ENCODE measurements at places on chromosomes 3 and 15.

DNA sequence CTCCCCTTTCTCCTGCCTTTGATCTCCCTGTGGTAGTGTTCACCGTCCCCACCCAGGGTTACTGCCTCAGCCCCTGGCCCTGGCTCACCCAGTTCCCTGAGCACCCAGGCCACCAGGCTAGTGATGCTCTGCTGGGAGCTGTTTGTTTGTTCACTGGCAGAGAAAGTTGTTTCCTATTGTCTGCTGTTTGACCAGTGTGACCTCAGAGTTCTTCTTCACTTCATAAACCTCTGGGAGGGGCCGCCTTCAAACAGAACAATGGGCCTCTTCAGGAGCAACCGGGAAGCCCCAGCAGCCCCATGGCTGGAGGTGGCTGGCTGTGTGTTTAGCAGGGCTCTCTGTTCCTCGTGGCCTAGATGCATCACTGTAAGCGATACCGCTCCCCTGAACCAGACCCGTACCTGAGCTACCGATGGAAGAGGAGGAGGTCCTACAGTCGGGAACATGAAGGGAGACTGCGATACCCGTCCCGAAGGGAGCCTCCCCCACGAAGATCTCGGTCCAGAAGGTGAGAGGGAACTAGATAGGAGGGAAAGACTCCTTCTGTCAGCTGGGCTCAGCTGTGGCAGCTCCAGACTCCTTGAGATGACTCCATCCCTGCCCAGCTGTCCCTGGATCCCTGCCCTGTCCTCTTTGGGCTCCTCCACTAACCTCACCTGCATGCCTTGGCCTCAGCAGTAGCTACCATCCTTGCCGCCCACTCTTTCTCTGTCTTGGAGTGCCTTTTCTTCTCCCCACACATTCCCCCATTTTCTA is 3.4 kb downstream of the CLK3 start:
- no peak for DNase-seq

- DNase-seq, result peak; percentile 44
Measured at GRCh38 chr3:185353823-185354614, 8.9 kb upstream of the MAP3K13 start.

GRCh38 chr3:44968447-44968858 is 7.5 kb downstream of the ZDHHC3 start:
- DNase-seq, result no peak

GRCh38 chr15:83190450-83190849 is 17.2 kb downstream of the HDGFL3 start:
- no peak for DNase-seq

GRCh38 chr15:50135031-50135551 is 16.1 kb upstream of the ATP8B4 start:
- no peak for DNase-seq

DNA sequence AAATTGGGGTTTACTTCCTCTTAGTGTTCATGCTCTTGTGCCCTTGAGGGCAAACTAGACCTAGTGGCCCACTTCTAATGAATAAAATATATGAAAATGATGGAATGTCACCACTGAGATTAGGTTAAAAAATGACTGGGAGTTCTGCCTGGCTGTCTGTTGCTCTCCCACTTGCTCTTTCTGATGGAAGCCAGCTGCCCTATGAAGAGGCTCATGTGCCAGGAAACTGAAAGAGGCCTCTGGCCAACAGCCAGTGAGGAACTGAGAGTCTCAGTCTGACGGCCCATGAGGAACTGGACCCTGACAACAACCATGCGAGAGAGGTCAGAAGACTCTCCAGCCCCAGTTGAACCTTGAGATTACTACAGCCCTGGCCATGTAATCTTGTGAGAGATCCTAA is 107.1 kb upstream of the FHIT start:
- DNase-seq, result no peak

- peak; percentile 82 for DNase-seq
Measured at GRCh38 chr3:48656061-48656840, 6.4 kb downstream of the CELSR3 start.

DNA sequence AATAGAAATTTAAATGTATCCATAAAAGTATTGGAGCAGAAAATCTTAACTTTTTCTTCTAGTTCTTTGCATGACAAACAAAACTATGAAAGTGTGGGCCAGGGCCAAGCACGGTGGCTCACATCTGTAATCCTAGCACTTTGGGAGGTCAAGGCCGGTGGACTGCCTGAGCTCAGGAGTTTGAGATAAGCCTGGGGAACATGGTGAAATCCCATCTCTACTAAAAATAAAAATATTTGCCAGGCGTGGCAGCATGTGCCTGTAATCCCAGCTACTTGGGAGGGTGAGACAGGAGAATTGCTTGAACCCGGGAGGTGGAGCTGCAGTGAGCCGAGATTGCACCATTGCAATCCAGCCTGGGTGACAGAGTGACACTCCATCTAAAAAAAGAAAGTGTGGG is 93.0 kb upstream of the ASB14 start:
- DNase-seq, result no peak

DNA sequence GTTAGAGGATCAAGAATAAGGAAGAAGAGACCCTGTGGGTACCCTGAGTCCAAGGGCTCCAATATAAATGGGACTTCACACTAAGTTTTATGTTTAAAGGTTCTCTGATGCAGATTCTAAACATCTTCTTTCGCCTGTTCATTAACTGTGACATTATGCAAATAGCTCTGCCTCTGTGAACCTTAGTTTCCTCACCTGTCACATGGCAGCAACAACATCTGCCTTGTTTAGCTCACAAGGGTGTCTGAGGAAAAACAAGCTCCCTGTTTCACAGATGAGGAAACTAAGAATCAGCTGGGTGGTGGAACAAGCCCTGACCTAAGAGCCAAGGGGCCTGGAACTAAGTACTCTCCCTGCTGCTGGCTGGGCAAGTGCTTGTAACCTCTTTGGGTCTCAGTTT is 40.8 kb downstream of the GOLGA6L1 start:
- no peak for DNase-seq

DNA sequence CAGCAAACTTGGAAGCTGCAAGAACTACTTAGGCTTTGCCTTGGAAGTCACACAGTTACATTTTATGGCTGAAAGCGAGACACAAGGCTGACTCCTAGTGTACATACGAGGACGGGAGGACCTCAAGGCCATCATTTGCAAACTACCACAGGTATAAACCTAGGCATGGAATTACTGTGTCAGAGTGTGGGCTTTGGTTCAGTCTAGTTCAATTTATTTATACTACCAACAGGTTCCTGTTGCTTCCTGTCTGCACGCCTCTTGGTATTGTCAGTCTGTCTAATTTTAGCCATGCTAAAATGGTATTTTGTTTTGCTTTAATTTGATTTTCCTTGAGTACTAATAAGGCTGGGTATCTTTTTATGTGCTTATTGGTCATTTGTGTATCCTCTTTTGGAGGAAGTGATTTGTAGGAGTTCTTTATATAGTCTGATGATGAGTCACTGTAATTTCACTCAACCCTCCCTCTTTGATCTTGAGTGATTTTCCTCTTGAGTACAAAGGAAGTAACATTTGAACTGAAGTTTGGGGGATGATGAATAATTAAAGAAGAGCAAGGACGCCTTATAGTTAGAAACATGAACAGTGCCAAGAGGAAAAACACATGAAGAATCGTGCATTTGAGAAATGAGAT is 8.2 kb downstream of the ANKRD34C start:
- DNase-seq, result no peak

GRCh38 chr3:124834723-124835718 is 52.1 kb downstream of the ITGB5 start:
- DNase-seq, result peak; percentile 31

DNA sequence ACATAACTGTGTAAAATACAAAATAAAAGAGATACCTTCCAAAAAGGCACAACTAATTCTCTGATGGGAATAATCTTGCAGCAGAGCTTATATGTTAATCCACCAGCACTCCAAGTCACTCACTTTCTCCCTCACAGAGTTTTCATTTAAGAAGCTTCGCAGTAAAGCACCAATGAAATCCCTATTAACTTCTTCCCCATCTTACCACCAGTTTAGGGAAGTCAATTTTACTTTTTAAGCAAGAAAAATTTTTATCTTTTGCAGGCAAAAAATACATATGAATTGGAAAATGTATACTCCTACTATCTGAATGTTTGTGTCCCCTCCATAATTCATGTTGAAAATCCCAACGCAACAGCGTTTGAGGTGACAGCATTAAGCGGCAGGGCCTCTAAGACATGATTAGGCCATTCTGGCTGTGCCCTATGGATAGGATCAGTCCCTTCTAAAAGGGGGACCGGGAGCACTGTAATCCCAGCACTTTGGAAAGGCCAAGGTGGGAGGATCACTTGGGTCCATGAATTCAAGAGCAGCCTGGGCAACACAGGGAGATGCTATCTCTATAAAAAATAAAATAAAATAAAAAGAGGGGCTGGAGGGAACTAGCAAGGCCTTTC is 435.8 kb downstream of the SHQ1 start:
- DNase-seq, result no peak

DNA sequence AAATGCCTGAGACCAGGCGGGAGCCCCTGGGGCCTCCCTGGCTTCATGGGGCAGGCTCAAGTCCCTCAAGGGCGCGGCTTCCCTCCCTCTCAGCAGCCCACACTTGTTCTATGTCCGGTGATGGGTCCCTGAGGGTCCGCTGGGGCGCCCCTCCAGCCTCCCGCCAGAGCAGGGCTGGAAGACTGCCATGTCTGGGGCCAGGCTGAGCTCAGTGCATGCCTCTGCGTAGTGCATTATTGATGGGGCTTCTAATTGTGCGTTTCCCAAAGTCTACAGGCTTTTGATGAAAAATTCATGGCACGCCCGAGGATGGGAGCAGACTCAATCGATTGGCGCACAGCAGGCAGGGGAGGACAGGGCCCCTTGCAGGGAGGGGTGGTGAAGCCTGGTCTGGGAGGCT is 51.3 kb downstream of the CYP11A1 start:
- DNase-seq, result no peak

DNA sequence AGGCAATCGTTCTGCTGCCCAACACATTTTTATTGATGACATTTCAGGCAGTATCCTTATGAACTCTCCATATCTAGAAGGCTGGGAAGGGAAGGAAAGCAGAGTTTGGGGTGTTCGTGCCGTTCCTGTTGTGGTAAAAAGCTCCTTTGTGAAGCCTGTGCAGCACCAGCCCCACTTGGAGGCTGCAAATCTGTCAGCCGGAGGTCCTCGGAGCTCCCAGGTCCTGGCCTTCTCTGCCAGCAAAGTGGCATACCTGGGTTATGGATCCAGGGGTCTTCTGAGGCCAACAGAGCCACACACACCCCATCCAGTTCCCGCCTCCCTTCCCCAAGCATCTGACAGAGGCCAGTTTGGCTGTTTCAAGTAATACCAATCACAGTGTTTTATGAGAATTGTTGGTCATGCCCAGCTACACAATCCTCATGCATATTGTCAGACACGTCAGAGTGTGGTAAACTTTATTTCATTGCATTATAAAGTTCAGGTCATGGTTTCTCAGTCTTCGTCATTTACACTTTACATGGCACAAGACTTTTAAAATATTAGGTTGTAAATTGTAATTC is 15.9 kb upstream of the USP3 start:
- no peak for DNase-seq

All from activated T-cell treated with anti-CD3 and anti-CD28 coated beads, Interleukin-2, amount 50 U/mL, for 4 hours (primary cell).